T-helper 9 cell (primary cell): ENCODE measurements at places on chromosomes 7 and 10.

- no peak for DNase-seq
Measured at GRCh38 chr7:134729895-134730294, 49.5 kb upstream of the CALD1 start.

DNA sequence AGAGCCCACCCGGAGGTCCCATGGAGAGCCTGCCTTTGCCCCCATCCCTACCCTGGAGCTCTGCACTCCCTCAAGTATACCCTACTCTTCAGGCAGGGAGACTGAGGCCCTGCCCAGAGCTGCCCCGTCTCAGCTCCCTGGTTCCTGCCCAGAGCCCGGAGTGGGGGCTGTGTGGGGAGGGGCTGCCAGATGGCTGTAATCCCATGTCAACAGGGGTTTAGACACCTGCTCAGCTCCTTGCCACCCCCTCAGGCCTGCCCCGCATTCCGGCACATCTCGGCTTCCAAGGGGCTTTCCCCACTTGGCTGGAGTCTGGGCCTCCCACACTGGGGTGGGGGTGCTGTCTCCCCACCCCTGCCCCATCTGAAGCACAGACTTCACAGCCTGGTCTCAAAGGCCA lies 20.9 kb upstream of the LFNG start:
- DNase-seq = no peak

DNA sequence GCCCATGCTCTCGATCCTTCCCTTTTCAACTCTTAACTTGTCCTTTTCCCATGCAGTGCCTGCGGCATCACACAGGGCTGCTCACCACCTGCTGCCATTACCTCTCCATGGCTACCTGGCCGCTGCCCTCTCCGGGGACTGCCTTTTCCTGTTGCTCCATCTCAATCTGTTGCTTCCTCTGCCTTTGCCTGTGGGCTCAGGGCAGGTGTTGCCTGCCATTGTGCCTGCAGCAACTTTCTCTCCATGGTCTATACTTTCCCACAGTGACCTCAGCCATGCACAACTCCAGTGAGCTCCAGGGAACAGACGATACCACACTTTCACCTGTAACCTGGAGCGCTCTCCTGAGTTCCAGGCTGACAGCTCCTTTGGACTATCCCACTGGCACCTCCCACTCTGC lies 3.2 kb downstream of the DNAJB12 start:
- DNase-seq = no peak

DNA sequence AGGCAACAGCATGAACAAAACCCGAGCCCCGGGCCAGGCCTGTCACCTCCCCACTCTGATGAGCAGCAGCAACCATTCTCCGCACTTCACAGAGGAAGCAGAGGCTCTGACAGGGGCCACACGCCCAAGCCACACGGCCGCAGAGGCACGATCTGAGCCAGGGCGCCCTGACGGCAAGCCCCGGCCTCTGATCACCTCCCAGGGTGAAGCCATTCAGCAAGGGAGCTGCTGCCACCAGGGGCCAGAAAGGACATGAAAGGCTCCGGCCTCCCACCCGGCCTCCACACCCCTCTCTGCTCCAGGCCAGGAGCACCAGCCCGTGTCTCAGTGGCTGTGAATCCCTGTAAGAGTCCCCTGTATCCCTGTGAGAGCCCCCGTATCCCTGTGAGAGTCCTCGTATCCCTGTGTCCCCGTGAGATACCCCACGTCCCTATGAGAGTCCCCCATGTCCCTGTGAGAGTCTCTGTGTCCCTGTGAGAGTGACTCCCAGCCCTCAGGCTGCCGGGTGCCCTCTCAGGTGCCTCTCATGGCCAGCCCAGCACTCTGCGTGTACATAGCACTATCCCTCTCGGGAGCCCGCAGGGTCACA lies 187.8 kb downstream of the MAD1L1 start:
- DNase-seq = no peak

- DNase-seq = no peak
Measured at GRCh38 chr7:45564485-45564884, 9.7 kb upstream of the ADCY1 start.

GRCh38 chr7:124761164-124761715 lies 4.4 kb downstream of the GPR37 start:
- DNase-seq = no peak

GRCh38 chr7:25402532-25402931 lies 174.2 kb upstream of the NPVF start:
- DNase-seq = no peak

DNA sequence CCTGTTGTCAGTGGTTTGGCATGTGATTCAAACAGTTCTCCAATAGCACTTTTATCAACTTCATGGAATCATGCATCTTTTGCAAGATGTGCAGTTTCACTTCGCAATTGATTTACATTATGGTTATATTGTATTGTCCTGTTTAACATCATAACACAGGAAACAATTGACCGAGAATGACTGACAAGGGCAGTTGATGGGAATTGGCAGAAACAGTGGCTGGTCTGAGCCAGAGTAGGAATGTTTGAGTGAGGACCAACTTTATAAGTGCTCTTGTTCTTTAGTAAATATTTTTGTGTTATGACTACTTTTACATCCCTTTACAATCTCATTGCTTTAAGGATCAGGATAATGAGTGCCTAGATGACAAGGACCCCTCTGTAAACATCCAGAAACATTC lies 2.2 kb downstream of the KLHL7 start:
- no peak for DNase-seq

DNA sequence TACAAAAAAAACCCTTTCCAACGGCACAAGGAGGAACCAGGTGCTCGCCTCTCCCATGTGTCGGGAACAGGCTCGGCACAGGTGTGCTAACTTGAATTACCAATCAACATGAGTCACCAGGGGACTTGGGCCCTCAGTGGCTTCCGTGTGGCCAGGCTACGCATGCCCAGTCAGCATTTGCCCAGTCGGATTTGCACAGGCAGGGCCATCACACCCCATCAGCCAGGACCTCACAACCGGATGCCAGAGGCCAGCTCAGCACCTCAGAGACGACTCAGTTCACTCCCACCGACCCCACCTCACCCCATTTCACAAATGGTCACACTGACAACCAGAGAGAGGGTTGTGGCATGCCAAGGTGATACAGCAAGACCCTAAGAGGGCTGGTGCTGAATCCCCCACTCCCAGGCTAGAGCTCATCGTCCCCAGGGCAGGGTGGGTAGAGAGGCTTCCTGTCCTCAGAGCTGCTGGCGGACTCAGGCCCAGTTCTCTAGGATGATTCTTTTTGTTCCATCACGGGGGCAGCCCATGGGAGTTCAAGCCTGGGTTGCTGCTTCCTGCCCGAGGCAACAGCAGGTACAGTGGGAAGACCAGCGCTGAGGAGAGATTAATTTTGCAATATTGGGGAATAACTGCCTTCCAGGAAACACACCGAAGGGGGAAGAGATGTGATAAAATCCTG lies 13.6 kb downstream of the ANXA11 start:
- no peak for DNase-seq

DNA sequence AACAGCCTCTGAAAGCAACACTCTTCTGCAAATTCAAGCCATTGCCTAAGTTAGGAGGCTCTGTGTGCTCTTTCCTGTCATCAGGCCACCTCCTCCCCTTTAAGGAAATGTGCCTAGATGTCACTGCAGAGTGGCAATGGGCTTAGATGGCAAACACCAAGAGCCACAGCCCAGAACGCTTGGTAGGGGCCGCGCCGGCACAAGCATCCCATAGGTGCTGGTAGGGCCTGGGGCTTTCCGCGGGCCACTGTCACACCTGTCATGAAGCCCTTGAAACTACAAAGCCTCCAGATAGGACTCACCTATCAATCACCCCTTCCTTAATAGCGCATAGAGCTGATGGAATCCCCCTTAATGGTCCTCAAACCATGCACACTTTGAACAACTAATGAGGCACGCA lies 299.9 kb downstream of the GRID1 start:
- no peak for DNase-seq

- DNase-seq = no peak
Measured at GRCh38 chr7:1735262-1735661, 65.2 kb downstream of the ELFN1 start.

DNA sequence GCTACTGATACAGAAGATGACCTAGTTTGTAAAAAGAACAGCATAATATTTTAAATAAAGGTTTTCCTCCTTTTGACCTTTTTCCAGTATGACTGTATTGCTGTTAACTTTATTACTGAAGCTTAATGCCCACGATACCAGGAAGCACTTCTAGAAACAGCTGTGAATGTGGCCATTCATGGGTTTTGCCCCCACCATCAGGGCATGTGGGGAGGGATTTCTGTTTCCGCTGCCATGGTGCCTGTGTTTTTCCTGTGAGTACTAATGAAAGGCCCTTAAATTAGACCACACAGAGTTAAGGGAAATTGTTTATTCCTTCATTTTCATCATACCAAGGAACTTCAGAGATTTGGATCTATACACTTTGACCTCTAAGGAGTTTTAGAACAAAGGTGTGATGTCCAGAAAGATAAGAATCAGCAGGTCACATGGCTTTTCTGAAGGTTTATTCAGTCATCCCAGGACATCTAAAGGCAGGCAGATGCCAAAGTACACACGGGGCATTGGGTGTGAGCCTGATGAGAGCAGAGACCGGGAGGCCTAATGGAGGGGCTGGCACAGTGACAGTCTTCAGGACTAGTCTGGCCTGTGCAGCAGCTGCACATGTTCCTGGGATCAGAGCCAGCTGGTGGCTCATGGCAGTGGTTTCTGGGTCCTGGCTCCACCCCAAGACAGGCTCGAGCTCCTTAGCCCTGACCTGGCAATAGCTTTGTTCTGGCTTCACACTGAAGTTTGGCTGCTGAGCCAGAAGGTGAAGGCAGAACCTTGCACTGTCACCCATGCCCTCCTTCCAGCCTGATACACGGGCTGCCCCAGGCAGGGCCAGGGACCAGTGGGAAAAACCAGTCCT lies 190.9 kb downstream of the REEP3 start:
- DNase-seq = no peak

GRCh38 chr7:31887006-31887405 lies 183.2 kb downstream of the PDE1C start:
- no peak for DNase-seq

GRCh38 chr10:51907361-51907760 lies 208.0 kb upstream of the CSTF2T start:
- DNase-seq = no peak

DNA sequence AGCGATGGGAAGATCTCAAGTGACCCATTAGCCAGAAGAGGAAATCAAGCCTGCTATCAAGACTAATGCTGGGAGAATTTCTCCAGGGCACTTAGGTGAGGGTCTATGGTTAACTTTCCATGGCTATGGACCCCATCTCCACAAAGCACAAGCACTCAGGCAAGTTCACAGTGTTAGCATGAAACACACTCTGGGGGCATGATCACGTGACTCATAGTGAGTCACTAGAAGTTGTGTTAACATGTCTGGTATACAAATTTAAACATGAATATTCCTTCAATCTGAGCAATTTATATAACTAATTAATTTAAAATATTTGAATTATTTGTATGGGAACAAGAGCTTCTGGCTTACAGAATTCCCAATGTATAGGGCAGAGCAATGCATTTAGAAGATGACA lies 131.8 kb downstream of the FAM204A start:
- DNase-seq = no peak

- DNase-seq = no peak
Measured at GRCh38 chr7:1777122-1777521, 107.0 kb downstream of the ELFN1 start.

GRCh38 chr10:30313579-30314350 lies 35.3 kb downstream of the MTPAP start:
- no peak for DNase-seq

- DNase-seq = no peak
Measured at GRCh38 chr10:130422366-130423324, 286.5 kb downstream of the GLRX3 start.

DNA sequence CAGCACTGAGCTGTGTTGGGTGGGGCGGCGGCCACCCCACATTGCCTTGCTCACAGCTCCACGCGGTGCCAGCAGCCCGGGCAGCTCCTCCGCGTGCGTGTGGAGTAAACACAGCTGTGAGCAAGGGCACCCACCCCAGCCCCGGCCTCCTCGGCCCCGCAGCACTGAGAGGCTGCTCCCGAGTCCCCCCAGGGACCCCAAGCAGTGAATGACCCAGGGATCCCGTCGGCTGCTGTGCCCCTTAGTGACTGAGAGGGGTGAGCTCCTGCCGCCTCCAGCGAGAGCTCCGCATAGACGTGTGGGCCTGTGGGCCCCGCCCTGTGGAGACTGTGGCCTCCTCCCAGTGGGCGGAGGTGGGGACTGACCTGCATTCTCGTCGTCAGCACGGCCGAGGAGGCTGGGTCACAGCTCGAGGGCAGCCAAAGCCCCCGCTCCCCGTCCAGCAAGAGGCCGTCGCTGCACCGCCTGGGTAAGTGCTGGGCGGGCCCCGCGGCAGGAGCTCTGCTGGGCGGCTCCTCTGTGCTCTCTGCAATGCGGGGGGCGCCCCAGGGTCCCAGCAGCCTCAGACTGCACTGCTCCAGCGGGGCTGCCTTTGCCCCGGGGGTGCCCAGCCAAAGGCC lies 29.9 kb upstream of the UTF1 start:
- DNase-seq = no peak

DNA sequence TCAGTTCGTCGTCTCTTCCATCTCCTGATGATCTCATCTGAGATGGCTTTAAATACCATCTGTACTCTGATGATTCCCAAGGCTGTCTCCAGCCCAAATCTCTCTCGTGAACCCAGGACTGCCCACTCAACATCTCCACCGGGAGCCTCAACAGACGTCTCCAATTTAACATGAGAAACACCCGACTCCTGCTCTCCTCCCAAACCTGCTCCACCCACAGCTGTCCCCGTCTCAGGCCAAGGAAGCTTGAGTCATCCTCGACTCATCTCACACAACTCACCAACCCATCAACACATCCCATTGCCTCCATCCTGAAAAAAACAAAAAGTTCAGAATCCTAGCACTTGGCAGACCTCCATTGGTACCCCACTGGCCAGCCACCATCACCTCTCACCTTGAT lies 29.7 kb upstream of the CALN1 start:
- no peak for DNase-seq

- DNase-seq = peak; percentile 39
Measured at GRCh38 chr10:21526860-21527597, 1.5 kb upstream of the SKIDA1 start.

DNA sequence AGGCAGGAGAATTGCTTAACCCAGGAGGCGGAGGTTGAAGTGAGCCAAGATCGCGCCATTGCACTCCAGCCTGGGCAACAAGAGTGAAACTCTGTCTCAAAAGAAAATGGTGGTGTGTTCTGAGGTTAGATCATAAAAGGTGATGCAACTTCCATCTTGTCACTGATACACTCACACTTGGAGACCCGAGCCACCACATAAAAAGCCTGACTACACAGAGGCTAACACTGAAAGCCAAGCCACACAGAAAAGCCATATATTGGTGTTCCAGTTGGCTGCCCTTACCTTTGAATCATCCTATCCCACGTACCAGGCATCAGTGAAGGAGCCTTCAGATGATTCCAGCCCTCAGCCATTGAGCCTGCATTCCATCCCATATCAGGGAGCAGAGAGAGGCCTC lies 4.0 kb downstream of the MORN4 start:
- DNase-seq = no peak

- DNase-seq = no peak
Measured at GRCh38 chr7:33130184-33130583, 820 bp downstream of the BBS9 start.

DNA sequence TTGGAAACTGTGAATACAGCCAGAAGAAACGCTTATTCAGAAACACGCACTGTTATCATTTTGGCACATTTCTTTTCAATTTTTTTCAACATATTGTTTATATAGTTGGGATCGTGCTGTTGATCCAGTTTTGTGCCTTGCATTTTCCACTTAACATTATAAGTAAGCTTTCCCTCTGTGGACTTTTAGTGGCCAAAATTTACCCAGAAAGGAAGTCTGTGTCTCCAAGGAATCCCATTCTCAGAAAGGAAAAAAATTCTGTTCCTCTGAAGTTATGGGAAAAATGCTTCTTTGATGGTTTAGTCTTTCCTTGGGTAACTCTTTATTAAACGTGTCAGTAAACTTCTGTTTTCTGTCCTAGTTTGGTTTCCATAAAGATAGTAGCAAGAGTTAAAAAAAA lies 280.0 kb downstream of the REEP3 start:
- no peak for DNase-seq
